ENCODE measurements at places on chromosomes 4 and X. TPM values are rescaled to one million over a fixed set of nuclear protein-coding genes. Genes with fewer than 3 reads are reported as not detected.

GRCh38 chrX:136773648-136774047, 7.1 kb downstream of the ARHGEF6 start:
- H3K36me3 ChIP-seq: no peaks in the 10 kb centered on the region
- H3K4me1 ChIP-seq: no peaks in the 10 kb centered on the region
- H3K27ac ChIP-seq: no peak overlapping the region
- H3K4me3 ChIP-seq: no peak overlapping the region
- no peak for DNase-seq
- H3K27me3 ChIP-seq: no peaks in the 10 kb centered on the region

DNA sequence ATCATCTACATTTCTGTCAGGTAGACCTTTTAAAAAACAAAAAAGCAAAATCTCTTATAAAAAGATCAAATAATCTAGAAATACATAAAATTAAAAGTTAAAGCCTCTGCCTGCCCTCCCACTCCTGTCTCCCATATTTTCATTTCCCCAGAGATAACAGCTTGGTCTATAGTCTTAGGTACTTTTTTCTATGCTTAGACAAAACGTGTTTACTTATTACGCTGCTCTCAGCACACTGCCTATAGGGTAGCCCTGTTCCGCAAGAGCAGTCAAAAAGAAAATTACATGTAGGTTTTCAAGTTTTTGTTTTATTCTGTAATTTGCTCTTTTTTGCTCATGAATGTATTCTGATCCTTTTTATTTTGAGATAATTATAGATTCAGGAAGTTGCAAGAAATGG, 73.3 kb downstream of the TAF1 start:
- no peak for DNase-seq
- H3K4me1 ChIP-seq: peaks cover 13% of the 10 kb centered on the region
- no peak overlapping the region for H3K27ac ChIP-seq

DNA sequence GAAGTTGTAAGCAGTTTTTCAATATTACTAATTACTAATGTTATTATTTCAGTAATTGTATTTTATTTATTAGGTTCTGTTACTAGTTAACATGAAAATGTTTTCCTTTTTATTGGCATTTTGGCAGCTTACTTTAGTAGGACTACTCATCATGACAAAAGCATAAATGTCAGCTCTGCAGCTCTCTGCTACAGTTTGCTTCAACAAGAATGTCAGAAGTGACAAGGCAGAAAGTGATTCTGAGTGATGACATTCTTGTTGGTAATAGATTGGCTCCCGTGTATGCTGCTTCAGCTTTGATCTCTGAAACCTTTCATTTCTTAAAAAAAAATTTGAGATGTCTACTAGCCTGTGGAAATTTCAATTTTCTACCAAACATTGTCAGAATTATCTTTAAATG, 1193.9 kb downstream of the FSTL5 start:
- DNase-seq: no peak
- no peaks in the 10 kb centered on the region for H3K4me1 ChIP-seq
- H3K27ac ChIP-seq: no peak overlapping the region
- no peaks in the 10 kb centered on the region for H3K27me3 ChIP-seq

DNA sequence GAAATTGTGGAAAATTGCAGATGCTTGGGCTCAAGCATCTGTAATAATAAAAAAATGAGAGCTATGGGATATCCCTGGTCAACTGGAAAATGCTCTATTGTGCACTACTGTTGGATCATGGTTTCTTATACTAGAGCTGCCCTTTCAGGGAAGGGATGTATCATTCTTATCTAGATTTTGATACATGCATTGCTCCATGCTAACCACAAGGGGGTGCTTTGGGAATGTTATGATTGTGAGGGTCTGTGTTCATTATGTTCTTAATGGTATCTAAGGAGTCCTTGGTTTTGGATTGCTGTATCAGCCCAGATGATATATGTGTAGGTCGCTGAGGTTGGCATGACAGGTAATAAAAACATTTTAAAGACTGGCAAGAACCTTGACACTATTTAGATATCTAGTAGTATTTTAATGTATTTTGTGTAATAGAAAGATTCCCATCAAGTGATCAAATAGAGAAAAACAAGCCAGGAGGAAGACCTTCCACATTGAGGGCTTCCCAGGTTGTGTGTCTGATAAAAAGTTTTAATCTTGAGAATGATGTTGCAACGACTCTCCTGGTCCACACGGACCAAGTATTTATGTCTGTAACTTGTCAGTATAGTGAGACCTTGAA, 49.2 kb upstream of the TLR2 start:
- H3K4me3 ChIP-seq: no peak overlapping the region
- H3K27me3 ChIP-seq: peaks cover 5% of the 10 kb centered on the region
- H3K4me1 ChIP-seq: no peaks in the 10 kb centered on the region
- H3K36me3 ChIP-seq: peaks cover 47% of the 10 kb centered on the region

DNA sequence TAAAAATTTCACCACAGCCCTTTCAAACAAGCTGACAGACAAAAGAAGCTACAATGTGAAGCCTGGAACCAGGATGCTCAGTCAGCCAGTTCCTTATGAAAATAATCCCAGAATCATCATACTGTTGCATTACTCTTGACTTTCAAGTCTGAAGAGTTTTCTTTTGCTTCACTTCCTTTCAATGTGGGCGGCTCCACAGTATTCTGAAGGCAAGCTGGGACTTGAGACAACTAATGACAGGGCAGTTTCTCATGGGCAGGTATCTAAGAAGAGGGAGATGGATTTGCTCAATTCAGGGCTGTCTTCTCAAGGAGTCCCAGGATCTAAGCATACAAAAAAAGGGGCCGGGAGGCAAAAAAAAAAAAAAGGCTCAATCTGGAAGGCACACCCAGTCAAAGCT, 173.4 kb downstream of the PAPSS1 start:
- peaks cover 2% of the 10 kb centered on the region for H3K27me3 ChIP-seq
- peaks cover 8% of the 10 kb centered on the region for H3K4me1 ChIP-seq
- H3K4me3 ChIP-seq: no peak overlapping the region
- DNase-seq: no peak
- H3K36me3 ChIP-seq: peaks cover 4% of the 10 kb centered on the region

DNA sequence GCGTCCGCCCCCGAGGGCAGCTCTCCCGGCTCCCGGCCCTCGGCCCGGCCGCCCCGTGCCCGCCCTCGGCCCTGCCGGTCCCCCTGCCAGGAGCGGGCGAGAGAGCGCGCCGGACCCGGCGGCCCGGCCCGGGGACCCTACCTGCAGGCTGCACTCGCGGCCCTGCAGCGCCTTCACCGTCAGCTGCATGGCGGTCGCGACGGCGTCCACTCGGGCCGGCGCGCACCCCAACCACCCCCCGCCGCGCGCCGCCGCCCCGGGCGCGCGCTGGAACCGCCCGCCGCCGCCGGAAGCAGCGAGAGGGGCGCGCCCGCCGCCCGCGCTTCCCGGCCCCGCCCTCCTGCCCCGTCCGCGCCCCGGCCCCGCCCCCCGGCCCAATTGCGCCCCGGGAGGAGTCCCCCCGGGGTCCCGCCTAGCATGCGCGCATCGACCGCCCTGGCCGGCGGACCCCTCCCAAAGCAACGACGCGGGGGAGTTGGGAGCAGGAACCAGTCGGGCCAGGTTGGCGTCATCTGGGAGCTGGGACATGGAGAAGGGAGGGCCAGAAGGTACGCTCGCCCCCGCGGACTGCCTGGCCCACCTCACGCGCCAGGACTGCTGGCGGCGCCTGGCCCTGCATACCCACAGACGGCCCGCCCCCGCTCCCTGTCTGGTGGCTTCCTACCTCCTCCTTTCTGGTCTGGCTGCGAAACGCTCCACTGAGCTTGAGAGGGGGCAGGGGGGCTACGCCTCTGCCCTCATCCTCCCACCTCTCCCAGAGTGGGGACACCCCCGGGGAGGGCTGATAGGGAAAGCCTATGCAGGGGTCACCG, at the start of gene UBL4A:
Gene UBL4A, minus strand, starts transcription at position 220 of the 812 bp plus-strand sequence. Its CDS starts 31 bp downstream, at position 189.
- H3K27me3 ChIP-seq: peaks cover 2% of the 10 kb centered on the region
- H3K27ac ChIP-seq: no peak within 1 kb of the TSS
- peak within 1 kb of the TSS; percentile 71 for H3K4me3 ChIP-seq

DNA sequence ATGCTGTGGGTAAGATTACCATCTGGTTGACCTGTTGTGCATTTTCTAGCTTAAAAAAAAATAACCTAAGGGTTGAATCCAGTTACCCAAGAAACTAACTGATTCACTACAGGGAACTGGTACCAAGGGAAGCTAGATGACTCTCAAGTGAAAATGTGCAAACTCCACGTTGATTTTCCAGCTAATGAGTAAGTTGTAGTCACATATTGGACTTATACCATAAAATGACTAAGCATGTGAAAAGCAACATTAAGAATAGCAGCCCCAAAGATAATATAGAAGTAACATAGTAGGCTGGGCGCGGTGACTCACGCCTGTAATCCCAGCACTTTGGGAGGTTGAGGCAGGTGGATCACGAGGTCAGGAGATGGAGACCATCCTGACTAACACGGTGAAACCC, 270.9 kb downstream of the SPRY1 start:
- no peak for DNase-seq
- no peaks in the 10 kb centered on the region for H3K27me3 ChIP-seq
- H3K27ac ChIP-seq: no peak overlapping the region
- H3K36me3 ChIP-seq: peaks cover 14% of the 10 kb centered on the region

DNA sequence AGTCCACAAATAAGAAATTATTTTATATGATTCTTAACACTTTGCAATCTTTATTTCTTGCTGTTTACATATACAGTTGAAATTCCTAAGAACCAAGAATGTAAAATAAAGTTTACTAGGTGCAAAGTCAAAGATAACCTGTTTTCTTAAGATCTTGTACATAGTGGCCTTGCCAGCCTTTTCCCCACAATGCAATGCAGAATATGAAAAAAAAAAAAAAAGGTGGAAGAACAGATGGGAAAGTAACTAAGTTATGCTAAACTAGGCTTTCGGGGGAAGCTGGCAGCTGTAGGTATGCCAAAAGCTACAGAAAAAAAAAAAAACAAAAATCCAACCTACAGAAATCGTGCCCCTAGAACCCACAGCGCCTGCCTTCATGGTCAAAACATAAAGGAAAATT, 1588.4 kb downstream of the STIM2 start:
- no peak overlapping the region for H3K4me3 ChIP-seq
- no peaks in the 10 kb centered on the region for H3K27me3 ChIP-seq
- H3K36me3 ChIP-seq: no peaks in the 10 kb centered on the region
- no peak overlapping the region for H3K27ac ChIP-seq
- no peaks in the 10 kb centered on the region for H3K4me1 ChIP-seq

DNA sequence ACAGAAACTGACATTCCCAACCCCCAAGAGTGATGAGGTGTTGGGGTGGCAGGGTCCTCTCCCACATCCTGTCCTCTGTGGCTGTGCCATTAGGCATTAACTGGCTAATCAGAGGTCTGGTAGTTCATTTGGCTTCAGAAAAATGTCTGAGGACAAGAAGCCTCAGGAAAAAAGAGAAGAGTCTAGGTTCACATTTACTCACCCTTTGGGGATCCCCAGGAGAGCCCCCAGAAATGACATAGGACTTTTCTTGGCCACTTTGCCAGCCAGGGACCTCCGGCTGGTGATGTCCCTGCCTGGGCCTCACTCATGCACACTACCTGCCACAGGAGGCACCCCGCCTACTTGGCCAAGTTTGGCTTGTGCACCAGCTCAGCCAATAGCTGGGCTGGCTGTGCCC, 173.0 kb downstream of the RBM46 start:
- no peaks in the 10 kb centered on the region for H3K4me1 ChIP-seq
- no peaks in the 10 kb centered on the region for H3K36me3 ChIP-seq
- no peak for DNase-seq
- H3K27ac ChIP-seq: no peak overlapping the region
- no peak overlapping the region for H3K4me3 ChIP-seq

DNA sequence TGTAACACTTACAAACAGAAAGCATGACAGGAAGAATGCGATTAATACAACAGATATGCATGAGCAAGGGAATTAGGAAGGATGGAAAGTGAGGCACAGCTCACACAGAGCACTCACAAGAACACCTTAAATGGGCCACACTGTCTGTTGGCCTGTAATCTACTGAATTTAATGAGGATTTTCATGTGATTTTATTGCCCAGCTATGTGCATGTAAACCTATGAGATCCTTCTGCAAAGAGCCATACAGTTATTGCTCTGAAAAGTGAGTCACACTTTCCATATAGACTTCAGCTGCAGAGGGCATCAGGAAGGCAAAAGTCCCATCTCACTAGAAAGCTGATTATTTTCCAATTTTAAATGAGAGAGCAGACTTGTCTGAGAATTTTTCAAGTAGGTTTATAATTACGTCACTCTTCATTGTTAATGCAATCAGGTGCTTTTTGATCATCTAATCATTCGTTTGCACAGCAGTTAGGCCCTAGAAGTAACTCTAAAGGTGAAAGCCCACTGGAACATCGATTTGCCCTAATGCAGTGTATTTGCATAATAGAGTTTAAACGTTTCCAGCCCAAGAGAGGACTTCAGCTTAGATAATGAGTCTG, 832.7 kb upstream of the INTU start:
- no peak overlapping the region for H3K4me3 ChIP-seq
- DNase-seq: no peak
- no peaks in the 10 kb centered on the region for H3K4me1 ChIP-seq
- no peaks in the 10 kb centered on the region for H3K27me3 ChIP-seq

- H3K27me3 ChIP-seq: peaks cover 4% of the 10 kb centered on the region
- no peak overlapping the region for H3K4me3 ChIP-seq
- no peaks in the 10 kb centered on the region for H3K4me1 ChIP-seq
These were observed 286.1 kb downstream of the DCHS2 start for GRCh38 chr4:154205471-154205870.

DNA sequence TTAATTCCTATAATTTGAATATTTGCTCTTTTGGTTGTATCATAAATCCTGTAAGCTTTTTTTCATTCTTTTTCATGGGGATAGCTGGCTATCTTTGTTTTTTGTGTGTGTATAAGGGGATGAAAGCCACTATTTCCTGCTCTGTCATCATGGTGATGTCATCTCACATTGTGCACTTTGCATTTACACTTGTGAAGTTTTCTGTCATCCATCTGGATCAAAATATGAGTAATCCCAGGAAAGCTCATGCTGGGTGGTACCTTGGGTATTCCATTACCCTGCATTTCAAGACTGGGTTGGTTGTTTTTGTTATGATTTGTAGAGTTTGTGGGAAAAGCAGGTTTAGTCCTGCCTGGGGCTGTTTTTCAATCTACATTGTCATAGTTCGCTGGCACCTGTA, 367.3 kb downstream of the CHIC1 start:
- H3K27me3 ChIP-seq: peaks cover 1% of the 10 kb centered on the region
- H3K27ac ChIP-seq: no peak overlapping the region
- no peaks in the 10 kb centered on the region for H3K4me1 ChIP-seq
- no peak for DNase-seq
- H3K4me3 ChIP-seq: no peak overlapping the region

GRCh38 chr4:1604706-1605205, 79.4 kb downstream of the FAM53A start:
- no peaks in the 10 kb centered on the region for H3K4me1 ChIP-seq
- no peak for DNase-seq
- no peak overlapping the region for H3K27ac ChIP-seq
- no peaks in the 10 kb centered on the region for H3K36me3 ChIP-seq

- DNase-seq: no peak
- no peak overlapping the region for H3K27ac ChIP-seq
- H3K4me3 ChIP-seq: no peak overlapping the region
- no peaks in the 10 kb centered on the region for H3K27me3 ChIP-seq
- no peaks in the 10 kb centered on the region for H3K4me1 ChIP-seq
- H3K36me3 ChIP-seq: no peaks in the 10 kb centered on the region
These were observed 260.3 kb upstream of the TEX13A start for GRCh38 chrX:105480646-105481310.

GRCh38 chr4:61540944-61541343, 340.8 kb downstream of the ADGRL3 start:
- H3K36me3 ChIP-seq: no peaks in the 10 kb centered on the region
- peaks cover 4% of the 10 kb centered on the region for H3K4me1 ChIP-seq
- no peak for DNase-seq

Gene SMS
- total RNA-seq: 161 TPM

Gene CORIN
- total RNA-seq: 0.51 TPM

Gene DACH2
- 0.08 TPM for total RNA-seq

Gene BRS3
- total RNA-seq: not detected

Gene TMPRSS11B
- total RNA-seq: 0.56 TPM

Gene TCEAL9
- 126 TPM for total RNA-seq

Gene GAB1
- 51.8 TPM for total RNA-seq

Gene NDST3
- total RNA-seq: 11.9 TPM

Data from endothelial cell (in vitro differentiated cells).